Suppressor macrophage treated with lipopolysaccharide for 1 hour (primary cell): ENCODE measurements at places on chromosomes 11 and 22.

DNA sequence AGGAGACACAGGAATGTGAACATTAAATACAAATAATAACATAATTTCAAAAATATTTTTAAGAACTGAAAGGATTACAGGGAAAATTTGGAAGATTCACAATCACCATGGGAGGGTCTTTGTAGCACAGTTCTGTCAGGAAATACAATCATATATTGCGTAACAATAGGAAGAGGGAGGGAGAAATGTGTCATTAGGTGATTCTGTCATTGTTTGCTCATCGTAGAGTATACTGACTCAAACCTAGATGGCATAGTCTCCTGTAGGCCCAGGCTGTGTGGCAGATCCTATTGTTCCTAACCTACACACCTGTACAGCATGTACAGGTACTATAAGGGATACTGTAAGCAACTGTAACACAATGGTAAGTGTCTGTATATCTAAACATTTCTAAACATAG, 330.4 kb downstream of the BRD1 start:
- DNase-seq, result peak; percentile 38

GRCh38 chr11:122213171-122213570, 97.2 kb upstream of the BLID start:
- DNase-seq, result no peak

GRCh38 chr11:95296165-95296564, 65.2 kb upstream of the SESN3 start:
- DNase-seq, result no peak

DNA sequence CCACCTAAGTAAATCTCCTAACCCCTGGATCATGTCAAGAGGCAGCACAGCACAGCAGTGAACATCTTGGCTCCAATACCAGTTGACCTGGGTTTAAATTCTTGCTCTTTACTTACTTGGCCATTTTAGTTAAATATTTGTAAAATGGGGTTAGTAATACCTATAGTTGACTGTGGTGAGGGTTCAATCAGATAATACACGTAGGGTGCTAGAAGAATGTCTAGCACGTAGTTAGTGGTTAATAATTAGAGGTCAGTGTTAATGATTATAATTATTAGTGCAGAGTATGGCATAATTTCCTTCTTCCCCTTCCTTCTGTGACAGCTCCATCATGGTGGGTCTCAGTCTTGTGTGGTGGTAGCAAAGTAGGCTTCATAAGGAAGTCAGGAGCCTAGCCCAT, 520.8 kb downstream of the INSC start:
- DNase-seq, result no peak

DNA sequence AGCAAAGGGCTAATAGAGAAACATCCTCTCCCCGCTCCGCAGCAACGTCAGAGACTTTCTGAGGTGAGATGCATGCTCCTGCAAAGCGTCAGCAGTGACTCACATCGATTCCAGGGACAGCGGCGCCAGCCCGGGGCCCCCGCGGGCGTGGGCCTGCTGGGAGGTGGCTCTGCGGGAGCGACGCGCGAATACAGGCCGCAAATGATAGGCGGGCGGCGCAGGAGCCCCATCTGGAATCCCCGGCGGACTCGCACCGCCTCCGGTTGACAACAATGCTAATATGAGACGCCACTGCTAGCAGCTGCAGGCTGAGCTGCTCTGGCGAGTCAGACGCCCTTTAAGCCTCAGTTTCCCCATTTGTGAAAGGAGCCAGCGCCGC, 557 bp downstream of the RANGAP1 start:
- peak; percentile 96 for DNase-seq

GRCh38 chr22:42322562-42322926, 52.1 kb upstream of the TCF20 start:
- no peak for DNase-seq

DNA sequence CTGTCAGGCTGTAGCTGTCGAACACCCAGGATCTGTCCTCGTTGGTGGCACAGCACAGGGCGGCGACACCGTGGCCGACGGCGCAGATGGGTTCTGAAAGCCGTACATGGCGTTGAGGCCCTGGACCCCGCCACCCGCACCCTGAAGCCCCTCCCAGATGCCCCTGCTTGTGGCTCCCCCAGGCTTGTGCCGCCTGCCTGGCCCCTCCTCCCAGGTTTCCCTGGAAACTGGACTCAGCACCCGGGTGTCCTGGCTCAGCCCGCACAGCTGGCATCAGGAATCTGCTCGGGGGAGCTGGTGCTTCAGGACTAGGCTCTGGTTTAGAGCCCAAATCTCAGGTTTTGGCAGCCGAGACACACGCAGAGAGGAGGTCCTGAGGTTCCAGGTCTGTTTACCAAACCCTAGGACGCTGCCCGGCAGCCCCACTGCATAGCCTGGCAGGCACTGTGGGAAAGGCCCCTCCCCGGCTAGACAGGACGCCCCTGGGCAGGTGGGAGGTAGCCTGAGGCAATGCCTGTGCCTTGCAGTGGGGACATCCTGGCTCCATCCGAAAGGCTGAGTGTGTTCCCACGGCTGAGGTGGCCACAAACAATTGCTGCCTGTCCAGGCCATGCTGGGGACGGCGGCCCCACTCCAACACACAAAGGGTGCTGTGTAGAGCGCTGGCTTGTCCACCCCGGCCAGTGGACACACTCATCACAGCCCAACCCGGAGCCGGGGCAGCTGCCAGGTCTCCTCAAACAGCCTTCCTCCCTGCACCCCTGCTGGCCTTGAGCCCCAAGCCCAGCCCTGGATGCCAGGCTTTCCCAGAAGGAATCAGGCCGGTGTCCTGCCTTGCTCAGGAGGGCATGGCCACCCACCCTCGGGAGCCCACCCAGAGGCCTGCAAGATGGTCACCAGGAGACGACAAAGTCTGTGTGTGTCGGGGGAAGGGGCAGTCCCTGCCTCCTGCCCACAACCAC, 4.6 kb downstream of the GATD1 start:
- no peak for DNase-seq

- no peak for DNase-seq
These were observed 22.1 kb downstream of the GNB1L start for GRCh38 chr22:19832476-19833108.

DNA sequence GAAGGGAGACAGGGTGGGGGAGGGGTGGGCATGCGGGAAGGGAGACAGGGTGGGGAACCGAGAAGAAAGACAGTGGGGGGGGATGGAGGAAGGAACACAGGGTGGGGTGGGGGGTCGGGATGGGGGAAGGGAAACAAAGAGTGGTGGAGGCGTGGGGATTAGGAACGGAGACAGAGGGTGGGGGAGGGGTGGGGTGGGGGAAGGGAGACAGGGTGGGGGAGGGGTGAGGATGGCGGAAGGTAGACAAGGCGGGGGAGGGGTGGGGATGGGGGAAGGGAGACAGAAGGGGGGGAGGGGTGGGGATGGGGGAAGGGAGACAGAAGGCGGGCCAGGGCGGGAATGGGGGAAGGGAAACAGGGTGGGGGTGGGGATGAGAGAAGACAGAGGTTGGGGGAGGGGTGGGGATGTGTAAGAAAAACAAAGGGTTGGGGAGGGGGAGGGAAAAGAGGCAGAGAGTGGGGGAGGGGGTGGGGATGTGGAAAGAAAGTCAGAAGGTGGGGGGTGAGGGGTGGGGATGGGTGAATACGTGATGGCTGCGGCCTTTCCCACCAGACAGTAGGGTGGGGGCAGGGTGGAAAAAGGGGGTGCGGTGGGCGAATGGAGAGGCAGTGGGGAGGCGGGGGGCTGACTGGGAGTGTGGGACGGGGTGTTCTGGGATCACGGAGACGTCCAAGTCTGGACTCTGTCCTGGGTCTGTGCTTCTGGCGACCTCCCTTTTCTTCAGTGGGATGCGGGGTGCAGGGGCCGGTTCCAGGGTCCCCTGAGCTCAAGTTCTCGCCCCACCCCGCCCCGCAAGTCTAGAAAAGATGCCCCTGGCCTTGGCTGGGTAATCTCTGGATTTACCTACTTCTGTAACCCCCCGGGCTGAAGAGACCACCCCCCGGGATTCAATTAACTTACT, 744 bp downstream of the PRAME start:
- DNase-seq, result no peak

DNA sequence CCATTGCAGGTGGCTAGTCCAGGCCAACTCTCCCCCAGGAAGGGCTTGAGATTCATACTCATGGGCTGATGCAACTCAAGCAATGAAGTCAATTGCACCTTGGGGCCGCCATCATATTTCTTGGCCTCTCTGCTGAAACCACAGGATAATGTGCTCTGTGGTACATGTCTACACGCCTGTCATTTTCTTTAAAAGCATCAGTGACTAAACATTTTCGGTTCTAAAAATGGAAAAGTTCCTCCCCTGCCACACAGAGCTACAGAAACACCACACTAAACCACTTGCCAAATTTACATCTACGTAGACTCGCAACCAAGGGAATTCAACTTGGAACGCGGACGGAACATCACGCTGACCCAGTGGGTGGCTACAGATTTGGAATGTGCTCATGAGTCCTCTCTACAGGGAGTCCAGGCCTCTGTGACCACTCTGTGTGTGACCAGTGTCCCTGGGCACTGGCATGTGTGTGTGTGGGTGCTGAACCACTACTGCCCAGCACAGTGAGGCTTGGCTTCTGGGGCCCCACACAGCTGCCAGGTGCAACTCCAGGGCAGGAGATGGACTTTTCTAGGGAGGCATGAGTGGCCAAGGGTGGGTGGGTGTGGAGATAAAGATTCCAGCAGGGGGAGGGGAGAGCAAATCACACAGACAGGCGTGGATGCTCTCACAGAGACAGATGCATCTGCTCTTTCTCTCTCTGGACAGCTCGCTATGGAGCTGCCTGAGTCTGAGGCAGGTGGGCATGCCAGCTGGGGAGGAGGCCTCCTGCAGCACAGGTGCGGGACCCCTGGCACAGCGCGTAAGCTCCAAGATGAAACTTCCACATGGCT, 261.9 kb downstream of the CTTN start:
- DNase-seq, result no peak

- no peak for DNase-seq
These were observed 55.4 kb upstream of the LINC01488 start for GRCh38 chr11:69425895-69426544.

DNA sequence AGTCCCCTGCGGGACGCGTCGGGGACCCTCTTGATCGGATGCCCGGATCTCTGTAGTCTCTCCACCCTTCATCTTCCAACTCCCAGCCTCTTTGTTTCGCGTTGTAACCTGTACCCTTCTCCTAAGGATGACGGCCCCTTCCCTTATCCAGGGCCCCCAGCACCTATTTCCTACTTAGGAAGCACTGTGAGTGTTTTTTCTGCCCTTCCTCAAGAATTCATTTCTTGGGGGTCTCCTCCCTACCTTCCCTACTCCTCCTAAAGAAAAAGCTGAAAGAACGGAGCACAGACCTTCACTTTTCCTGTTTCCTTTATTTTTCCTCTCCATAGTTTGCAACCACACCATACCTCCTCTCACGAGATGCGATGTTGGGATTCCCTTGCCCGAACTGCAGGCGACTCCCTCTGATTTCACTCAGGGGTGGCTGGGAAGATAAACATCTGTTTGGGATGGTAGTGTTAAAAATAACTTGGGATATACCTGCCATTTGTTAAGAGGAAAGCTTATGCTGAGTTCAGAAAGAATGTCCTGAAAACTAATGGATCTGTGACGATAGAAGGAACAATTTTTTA, 593 bp downstream of the FAM118B start:
- DNase-seq, result peak; percentile 5

DNA sequence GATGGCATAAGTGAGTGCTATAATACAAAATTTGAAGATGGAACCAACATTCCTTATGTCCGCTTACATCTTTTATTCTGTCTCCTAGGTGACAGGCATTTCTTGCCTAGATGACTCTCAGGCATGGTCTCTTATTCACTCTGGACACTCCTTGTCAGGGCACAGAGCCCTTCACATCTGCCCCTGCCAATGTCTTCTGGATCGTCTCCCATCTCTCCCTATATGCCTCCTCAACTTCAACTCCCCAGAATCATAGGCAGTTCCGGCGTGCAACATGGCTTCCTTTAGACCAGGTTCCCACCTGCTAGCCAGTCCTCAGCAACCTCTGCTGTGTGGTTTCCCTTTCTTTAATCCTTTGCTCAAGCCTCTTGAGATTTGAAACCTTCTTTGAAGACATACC, 300.9 kb downstream of the TENM4 start:
- DNase-seq, result no peak

DNA sequence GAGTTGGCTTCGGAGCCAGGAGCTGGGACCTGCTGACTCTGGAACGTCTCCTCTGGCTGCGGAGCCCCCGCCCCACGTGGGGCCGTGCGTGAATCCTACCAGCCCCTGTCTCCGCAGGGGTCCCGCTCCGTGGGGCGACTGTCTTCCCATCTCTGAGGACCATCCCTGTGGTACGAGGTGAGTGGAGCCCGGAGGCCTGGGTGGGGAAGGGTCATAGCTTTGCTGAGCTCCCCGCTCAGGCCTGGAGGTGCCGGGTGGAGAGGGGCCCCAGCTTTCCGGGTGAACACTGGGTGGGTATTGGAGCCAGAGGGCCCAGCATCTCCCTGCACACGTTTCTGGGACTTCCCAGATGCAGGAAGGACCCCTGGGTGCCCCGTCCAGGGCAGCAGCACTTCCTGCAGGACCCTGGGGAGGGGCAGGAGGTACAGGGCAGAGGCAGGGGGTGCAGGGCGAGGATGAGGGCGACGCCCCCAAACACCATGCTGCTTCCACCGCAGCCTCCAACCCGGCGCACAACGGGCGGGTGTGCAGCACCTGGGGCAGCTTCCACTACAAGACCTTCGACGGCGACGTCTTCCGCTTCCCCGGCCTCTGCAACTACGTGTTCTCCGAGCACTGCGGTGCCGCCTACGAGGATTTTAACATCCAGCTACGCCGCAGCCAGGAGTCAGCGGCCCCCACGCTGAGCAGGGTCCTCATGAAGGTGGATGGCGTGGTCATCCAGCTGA, 3.8 kb downstream of the MUC5AC start:
- DNase-seq, result no peak

DNA sequence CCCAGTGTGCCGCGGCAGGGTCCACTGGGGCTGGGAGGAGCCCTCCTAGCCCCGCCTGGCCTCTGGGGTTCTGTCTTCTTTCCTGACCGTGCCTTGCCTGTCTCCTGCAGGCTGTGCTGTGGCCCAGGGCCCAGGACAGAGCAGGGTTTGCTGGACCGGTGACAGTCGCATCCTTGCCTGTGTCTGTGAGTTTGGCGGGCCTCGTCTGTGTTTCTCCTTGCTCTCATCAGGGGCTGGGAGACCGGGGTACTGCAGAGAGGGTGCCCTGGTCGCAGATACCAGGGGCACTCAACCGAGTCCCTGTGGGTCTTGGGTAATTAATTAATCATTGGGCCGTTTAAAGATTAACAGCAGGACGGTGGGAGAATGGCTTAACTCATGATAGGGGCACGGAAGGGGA, 29.9 kb downstream of the RPL3 start:
- no peak for DNase-seq

- no peak for DNase-seq
These were observed 3.7 kb downstream of the FGF4 start for GRCh38 chr11:69771466-69771865.

DNA sequence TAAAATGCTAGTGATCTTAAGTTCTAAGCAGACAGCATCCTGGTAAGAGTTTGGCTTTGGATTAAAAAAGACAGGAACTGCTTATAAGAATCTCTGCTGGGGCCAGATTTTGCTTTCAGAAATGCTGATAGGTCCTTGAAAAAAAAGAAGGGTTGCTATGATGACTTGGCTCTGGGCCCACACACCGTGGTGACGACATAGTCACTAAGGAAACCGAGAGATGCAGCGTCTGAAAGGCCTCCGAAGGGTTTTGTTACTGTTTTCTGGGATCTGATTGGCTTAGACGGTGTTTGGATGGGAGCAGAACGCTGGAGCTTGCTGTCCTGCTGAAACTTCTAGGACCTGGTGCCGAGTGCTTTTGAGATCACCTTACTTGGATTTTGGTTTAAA, 8.4 kb downstream of the FAM118A start:
- peak; percentile 82 for DNase-seq
